AG04449 (cell line): ENCODE measurements at places on chromosomes 16 and 17.

GRCh38 chr17:1137465-1137894 is 42.3 kb downstream of the ABR start:
- no peak for DNase-seq

GRCh38 chr17:30321314-30321713 is 12.5 kb downstream of the TMIGD1 start:
- DNase-seq: no peak

GRCh38 chr16:89138843-89139520 is 32.6 kb upstream of the CDH15 start:
- DNase-seq: no peak

GRCh38 chr16:3490911-3491629 is 4.2 kb downstream of the C16orf90 start:
- DNase-seq: no peak

GRCh38 chr17:82274134-82275020 is 877 bp upstream of the CSNK1D start:
- no peak for DNase-seq

GRCh38 chr17:17028059-17028877 is 14.0 kb upstream of the MPRIP start:
- no peak for DNase-seq

DNA sequence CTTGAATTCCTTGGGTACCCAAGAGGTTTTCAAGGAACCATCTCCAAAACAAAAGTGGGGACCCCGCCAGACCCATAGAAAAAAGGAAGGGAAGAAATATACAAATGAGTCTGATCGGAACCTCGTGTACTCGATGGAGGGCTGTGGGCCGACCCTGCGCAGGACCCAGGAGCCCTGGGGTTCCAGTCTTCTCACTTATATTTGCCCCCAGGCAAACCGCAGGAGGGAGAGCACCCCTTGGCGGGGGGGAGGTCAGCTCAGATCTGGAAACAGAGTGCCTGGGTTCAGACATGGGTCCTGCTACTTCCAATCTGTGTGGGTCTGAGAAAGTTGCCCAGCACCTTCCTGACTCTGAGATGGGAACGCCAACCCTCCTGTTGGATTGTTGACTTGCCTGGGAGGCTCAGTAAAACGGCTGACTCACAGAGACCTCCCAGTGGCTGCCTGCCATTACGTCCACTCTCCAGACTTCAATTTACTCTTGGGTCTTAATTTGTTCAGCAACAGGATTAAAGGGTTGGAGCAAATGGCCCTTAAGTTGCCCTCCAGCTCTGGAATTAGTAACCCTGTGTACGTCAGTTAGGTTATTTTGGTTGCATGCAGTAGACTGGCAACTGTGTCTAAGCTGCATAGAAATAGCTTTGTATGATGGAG is 24.9 kb upstream of the CACNG4 start:
- DNase-seq: no peak

DNA sequence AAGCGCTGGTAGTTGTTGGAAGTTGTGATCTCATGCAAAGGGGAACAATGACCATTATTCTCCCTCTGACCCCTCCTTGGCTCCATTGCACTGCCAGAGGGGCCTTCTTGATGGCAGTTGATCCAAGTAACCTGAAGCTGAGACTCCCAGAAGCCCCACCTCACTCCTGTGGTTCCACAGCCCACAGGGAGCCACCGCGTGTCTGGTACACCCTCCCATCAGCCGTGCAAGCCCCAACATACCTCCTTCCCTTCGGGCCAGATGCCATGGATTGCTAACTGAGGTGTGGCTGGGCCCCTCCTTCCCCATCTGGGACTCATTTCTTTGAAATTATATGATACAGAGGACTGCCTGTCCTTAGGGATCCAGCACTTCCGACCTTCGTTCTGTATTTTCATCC is 17.8 kb downstream of the SAP30BP start:
- DNase-seq: no peak
